Cortex of kidney (tissue), 1 donor: ENCODE measurements at places on chromosomes 5 and 9.

- DNase-seq = no peak
Measured at GRCh38 chr5:97363577-97363976, 180.5 kb upstream of the RIOK2 start.

- DNase-seq = no peak
Measured at GRCh38 chr9:119794836-119795235, 425.6 kb upstream of the BRINP1 start.

GRCh38 chr9:128374221-128374675 is 3.1 kb downstream of the URM1 start:
- DNase-seq = no peak

- no peak for DNase-seq
Measured at GRCh38 chr5:1479581-1480188, 34.4 kb upstream of the SLC6A3 start.

DNA sequence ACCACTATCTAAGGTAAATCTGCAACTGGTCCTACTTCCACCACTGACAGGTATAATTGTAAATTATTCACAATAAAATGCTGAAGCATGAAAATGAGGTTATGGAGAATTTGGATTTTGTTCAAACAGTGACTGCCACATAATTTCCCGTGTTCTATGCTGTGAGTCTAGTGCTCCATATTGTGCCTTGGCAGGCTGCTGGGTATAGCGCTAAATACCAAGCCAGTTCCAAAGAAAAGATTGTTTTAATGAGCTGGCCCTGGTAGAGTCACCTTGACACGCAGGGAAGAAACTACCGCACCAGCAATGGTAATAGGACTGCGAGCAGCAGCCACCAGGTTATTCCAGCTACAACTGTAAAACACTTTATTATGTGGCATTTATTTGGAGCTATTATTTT is 30.4 kb downstream of the PSMB7 start:
- DNase-seq = no peak

- DNase-seq = peak; percentile 7
Measured at GRCh38 chr5:103259705-103260355, 1.3 kb downstream of the MACIR start.

DNA sequence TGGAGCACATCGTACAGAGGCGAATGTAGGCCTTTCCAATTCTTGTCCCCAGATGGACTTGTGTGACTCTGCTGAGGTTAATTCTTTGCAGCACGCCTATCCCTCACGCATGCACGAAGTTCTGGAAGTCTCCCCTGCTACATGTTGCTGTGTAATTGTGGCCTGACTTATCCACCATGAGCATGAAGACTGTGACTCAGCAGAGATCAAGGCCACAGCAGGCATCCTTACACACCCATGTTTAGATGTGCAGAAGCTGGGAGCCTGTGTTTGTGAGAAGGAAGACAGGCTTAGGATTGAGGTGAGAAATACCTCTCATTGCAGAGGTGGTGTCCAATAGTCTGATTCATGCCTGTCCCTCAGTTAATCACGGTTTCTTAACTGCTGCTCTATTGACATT is 135.6 kb downstream of the ICE1 start:
- DNase-seq = no peak

DNA sequence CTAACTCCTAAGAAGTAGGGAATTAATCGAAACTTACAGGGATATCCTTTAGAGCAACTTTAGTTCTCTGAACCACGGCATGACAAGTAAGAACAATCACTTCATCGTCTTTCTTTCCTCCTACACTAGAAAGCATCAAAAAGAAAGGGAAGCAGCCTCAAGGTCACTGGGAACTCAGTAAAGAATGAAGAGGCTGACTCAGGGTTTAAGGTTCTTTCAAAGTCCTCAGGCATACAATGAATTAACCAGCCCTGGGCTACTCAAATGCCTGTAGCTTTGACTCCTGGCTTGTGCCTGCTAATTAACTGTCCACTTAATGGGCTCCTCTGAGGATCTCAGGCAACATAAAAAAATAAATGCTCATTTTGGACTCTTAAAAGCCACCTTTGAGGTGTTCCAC is 102.0 kb downstream of the TRIM32 start:
- no peak for DNase-seq

GRCh38 chr5:14184725-14185124 is 41.6 kb downstream of the TRIO start:
- no peak for DNase-seq

GRCh38 chr5:56557198-56557597 is 258.2 kb upstream of the MAP3K1 start:
- DNase-seq = no peak

DNA sequence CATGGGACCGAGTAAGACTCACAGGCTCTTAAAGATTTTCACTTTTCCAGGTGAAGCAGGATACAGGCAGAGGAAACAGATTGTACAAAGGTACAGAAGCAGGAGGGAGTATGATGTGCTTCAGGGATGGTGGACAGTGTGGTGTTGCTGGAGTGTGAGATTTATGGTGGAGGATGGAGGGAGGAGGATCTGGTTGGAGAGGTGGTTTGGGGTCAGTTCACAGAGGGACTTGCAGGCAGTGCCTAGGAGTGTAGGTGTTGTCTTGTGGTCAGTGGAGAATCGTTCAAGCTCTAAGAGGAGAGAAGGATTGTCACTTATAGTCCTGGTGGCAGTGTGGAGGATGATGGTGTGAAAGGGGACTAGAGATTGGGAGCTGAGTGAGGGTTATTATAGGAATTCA is 11.8 kb downstream of the RALGPS1 start:
- no peak for DNase-seq

GRCh38 chr9:72864327-72864726 is 88.5 kb downstream of the ALDH1A1 start:
- DNase-seq = no peak

DNA sequence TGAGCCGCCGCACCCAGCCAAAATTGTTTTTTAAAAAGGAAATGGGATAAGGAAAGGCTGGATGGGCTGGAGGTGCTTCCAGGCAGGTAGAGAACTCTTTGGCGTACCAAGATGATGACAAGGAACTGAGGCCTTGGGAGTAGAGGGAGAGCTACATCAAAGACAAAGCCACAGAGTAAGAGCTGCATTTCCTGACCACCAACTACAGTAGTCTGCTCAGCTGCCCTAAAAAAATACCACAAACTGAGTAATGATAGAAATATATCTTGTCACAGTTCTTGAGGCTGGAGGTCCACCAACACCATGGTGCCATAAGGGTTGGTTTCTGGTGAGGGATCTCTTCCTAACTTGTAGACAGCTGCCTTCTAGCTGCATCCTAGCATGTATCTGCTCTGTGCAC is 8.2 kb downstream of the OR1K1 start:
- no peak for DNase-seq

DNA sequence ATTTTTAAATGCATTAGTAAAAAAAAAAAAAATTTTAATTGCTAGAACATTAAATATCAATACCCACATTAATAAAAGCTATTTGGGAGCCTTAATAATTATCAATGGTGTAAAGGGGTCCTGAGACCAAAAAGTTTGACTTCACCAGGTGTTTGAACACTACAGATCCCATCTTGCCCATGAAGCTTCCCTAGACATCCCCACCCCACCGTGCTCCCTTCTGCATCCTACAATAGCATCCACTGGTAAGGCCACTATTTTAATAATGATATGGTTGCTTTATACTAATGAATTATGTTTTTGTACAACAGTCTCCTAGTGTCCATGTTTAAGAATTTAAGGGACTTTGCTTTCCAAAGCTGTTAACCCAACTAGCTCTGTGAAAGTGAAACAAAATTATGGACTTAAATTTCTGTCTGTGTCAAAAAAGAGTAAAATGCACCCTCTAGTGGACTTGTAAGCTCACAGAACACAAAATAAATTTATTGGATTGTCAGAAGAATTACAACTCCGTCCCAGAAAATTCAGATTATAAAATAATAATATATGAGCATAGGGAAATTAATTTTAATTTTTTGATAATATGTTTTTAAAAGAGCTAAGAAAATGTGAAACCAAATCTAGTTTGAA is 76.0 kb downstream of the ARL15 start:
- no peak for DNase-seq

- DNase-seq = no peak
Measured at GRCh38 chr9:128191406-128192046, at the start of gene CIZ1. Gene CIZ1, minus strand, starts transcription at chr9:128191572. Its CDS starts 715 bp downstream, at chr9:128190857.

- no peak for DNase-seq
Measured at GRCh38 chr5:58891086-58891970, 308.5 kb downstream of the RAB3C start.

GRCh38 chr5:40480392-40480791 is 199.3 kb upstream of the PTGER4 start:
- DNase-seq = no peak

DNA sequence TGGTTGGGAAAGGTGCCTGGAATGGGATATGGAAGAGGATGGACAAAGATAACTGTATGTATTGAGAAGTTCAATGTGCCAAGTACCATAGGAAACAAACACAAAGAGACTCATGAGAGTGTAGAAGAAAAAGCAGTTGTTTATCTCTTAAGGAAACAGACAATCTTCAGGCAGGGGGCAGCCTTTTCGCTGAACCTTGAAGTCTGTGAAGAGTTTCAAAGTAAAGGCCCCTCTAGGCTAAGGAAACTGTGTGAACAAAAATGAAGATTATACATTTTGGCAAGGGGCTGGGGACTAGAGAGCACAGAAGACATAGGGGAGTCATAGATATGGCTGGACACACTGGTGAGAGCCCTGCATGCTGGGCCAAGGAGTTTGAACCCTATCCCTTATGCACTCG is 27.5 kb upstream of the FRMPD1 start:
- DNase-seq = no peak

DNA sequence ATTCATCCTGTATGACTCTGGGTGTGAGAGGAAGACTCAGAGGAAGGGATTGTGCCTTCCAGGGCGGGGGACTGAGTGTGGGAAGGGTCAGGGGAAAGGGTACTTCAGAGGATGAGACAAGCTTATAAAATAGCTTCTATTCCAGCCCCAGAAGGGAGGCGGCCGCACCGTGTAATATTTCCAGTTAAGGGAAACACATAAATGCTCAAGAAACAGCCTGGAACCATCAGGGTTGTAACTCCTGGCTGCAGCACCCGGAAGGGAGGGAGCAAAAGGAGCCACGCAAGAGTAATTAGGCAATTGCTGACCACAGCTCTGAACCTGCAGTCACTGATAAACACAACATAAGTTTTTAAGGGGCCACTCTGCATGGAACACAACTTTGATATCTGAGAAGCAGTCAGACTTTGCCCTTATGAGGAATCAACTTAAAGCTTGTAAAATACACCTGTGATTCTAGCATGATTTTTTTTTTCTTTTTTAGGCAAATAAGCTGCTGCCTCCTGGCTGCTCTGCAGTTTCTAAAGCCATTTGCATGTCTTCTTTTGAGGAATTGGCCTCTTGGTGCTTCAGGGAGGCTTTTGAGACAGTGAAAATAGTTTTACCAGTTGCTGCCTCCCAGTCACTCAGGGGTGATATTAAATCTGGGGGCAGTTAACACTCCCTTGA is 382.7 kb downstream of the ENC1 start:
- no peak for DNase-seq

GRCh38 chr9:12697719-12698118 is 4.5 kb downstream of the TYRP1 start:
- no peak for DNase-seq

DNA sequence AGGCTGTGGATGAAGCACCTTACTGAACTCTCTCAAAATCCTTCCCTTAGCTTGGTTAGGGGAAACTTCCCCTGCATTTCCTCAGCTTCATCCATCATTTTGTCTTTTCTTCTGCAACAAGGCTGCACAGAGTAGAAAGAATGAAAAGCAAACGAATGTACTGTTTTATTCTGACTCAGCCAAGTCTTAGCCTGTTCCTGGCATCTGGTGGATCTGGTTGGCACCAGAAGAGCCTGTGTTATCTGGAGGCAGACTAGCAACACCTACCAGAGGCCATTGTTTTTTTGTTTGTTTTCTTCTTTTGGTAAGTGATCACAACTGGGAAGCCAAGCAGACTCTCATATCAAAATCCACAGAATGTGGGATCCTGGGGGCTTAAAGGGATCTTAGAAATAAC is 200.7 kb downstream of the FANCC start:
- DNase-seq = no peak

- no peak for DNase-seq
Measured at GRCh38 chr9:88653406-88653805, 118.4 kb downstream of the NXNL2 start.
